Putamen (tissue), 1 donor: ENCODE measurements at places on chromosomes 6 and 20.

GRCh38 chr20:1225263-1225782 lies 521 bp upstream of the RAD21L1 start:
- no peak for DNase-seq

DNA sequence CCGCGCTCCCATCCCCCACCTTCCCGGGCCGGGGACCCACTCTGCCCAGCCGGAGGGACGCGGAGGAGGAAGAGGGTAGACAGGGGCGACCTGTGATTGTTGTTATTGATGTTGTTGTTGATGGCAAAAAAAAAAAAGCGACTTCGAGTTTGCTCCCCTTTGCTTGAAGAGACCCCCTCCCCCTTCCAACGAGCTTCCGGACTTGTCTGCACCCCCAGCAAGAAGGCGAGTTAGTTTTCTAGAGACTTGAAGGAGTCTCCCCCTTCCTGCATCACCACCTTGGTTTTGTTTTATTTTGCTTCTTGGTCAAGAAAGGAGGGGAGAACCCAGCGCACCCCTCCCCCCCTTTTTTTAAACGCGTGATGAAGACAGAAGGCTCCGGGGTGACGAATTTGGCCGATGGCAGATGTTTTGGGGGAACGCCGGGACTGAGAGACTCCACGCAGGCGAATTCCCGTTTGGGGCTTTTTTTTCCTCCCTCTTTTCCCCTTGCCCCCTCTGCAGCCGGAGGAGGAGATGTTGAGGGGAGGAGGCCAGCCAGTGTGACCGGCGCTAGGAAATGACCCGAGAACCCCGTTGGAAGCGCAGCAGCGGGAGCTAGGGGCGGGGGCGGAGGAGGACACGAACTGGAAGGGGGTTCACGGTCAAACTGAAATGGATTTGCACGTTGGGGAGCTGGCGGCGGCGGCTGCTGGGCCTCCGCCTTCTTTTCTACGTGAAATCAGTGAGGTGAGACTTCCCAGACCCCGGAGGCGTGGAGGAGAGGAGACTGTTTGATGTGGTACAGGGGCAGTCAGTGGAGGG lies 2.8 kb downstream of the SOX4 start:
- DNase-seq, result peak; percentile 18

- DNase-seq, result no peak
Measured at GRCh38 chr6:12069891-12070529, 57.9 kb downstream of the HIVEP1 start.

- DNase-seq, result no peak
Measured at GRCh38 chr20:16244892-16245291, 328.4 kb downstream of the KIF16B start.

- no peak for DNase-seq
Measured at GRCh38 chr6:136693090-136693489, 99.2 kb downstream of the MAP3K5 start.

GRCh38 chr6:33050014-33050810 lies 23.2 kb downstream of the HLA-DPA1 start:
- no peak for DNase-seq
